ENCODE measurements at places on chromosomes 11 and 22.
A peak's percentile ranks its signal among the peaks of the same experiment; 100 is the strongest.

DNA sequence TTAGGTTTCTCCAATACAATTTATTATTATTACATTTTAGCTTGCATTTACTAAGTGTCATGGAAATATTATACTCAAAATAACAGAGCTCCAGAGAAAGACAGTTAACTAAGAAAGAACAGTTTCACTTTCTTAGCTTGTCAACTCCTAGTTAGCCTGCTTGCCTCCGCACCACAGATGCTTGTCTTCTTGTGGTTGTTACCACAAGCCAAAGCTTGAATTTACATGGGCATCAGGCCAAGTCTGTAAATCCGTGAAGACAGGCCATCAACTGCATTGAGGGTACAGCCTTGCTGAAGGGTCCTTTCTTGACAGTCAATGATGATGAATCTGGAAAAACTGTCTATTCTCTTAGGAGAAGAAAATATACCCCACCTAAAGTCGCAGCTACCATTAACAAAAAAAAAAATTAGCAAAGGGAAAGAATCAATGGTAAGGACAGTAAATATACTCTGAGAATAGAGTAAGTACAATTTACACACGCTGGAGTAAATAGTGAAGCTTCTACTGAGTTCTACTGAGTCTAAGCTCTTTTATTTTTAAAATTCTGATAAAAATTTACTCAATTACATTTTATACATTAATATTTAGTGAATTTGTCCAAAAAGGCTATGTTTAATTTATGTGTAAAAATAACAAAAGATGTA, 15.6 kb upstream of the DENND5A start:
- no peak for DNase-seq

DNA sequence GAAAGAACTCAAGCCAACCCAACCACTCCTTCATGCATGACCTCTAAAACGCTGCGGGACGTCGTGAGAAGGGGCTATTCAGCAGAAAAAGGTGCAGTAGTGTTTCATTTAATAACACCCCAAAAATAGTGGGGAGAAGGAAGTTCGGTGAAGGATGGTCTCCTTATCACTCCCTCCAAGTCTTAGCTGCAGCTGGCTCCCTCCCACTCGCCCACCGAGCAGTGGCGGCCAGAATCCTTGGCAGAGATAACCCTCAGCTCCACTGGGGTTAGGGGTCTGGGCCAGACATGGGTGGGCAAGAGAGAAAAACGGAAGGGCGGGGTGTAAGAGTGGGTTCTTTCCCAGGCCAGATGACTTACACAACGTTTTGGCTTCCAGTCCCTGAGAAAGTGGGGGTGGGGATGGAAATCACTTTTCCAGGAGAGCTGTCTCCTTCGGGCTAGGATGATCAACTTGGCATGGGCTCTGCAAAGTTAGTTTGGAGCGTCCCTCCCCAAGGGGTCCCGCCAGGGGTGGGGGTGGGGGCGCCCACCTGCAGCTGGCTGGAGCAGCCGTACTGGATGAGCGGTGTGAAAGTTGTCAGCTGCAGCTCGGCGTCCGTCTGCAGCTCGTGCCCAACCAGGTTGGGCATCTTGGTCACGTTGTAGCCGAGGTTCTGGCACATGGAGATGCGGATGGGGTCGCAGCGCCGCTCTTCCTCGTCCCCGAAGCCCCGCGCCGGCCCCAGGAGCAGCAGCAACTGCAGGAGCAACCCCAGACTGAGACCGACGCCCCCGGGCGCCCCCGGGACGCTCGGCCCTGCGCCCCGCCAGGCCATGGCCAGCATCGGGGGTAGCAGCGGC, 705 bp downstream of the FZD4 start:
- DNase-seq = no peak

GRCh38 chr11:29538339-29539036, 478.3 kb downstream of the KCNA4 start:
- DNase-seq = no peak

- DNase-seq = peak; percentile 70
Observed at GRCh38 chr11:92048415-92048814, 176.2 kb upstream of the FAT3 start.

DNA sequence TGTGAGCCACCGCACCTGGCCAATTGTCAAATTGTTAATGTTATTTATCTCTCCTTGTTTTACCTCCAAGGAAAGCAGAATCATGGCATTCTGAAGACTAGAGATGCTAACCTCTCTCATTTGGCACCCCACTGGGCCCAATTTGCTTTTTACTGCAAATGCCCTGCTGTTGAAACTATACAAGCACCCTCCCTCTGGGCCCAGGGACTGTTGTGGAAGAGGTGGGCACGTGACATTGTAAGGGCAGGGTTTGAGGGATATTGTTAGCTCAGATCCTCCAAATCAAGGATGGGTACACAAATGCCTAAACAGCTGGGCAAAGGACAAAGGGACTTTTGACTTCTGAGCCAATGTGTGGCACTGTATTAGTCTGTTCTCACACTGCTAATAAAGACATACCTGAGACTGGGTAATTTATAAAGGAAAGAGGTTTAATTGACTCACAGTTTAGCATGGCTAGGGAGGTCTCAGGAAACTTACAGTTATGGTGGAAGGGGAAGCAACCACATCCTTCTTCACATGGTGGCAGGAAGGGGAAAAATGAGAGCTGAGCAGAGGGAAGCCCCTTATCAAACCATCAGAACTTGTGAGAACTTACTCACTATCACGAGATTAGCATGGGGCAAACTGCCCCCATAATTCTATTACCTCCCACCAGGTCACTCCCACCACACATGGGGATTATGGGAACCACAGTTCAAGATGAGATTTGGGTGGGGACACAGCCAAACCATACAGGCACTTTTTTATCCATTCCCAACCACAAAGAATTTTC, 6.5 kb upstream of the ALDH3B2 start:
- no peak for DNase-seq

DNA sequence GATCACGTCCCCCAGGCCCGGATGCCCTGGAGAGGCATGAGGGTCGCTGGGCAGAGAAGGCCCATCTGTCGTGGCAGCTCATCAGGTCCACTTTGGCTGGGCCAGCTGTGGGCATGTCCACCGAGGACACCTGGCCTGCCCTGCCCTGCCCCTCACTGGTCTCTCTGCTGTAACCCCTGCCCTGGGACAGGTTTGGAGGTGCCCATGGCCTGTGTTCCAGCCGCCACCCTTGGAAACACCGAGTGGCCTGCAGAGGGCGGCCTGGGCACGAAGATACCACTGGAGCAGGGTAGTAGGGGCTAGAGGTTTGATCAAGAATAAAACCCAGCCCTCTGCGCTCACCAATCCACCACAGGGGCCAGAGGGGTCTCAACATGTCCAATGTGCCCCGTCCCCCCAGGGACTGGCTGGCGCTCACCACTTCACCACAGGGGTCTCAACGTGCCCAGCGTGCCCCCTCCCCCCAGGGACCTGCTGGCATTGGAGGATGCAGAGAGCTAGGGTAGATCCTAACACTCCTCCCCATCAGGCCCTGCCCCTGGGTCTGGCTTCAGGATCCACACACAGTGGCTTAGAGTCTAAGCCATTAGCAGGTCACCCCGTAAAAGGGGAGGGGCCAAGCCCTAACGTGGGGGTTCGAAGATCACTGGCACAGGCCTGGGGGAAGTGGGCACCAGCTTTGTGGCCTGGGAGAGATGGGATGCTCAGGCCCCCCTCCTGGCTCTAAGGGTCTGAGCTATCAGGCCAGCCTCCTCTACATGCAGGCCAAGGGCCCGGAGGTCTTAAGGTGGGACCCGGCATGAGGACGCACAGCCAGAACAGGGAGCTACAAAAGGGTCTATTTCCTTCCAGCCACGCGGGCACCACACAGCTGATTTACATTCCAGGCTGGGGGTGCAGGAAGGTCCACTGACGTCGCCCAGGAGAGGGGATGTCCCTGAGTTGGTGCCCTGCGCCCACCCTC, 1.3 kb upstream of the HDAC10 start:
- DNase-seq = peak; percentile 26

- DNase-seq = no peak
Observed at GRCh38 chr11:73521621-73522020, 76.3 kb downstream of the FAM168A start.

DNA sequence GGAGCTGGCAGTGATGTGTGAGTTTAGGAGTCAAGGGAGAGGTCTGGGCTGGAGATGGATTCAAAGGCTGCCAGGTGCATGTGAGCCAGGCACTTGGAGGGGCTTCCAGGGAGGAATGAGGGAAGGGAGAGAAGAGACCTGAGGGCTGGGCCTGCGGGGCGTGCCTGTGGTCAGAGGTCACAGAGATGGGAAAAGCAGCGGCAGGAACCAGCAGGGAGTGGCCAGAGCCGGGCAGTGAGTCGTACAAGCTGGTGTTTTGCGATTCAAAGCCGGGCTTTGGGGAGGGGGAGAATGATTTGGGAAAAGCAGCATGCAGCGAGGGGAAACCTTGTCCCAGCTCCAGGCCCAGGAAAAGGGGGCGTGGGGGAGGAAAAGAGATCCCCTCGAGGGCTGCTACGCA, 96.9 kb upstream of the RTL6 start:
- DNase-seq = no peak

DNA sequence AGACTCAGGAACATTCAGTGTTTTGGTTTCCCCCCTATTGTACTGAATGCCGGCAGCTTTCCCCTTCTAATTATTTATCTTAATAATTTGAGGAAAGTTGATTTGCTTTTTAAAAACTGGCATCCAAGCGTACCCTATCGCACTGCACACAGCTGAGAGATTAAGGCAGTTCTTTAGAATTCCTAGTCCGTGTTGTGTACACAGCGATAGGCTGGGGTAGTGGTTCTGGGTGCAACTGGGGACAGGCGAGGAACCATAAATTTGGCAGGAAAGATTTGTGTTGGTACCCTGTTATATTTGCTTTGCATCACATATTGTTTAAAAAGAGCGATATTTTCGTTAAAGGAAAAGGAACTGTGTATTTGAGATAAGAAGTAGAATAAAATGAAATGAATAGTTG, 39.2 kb downstream of the PTPRJ start:
- no peak for DNase-seq

DNA sequence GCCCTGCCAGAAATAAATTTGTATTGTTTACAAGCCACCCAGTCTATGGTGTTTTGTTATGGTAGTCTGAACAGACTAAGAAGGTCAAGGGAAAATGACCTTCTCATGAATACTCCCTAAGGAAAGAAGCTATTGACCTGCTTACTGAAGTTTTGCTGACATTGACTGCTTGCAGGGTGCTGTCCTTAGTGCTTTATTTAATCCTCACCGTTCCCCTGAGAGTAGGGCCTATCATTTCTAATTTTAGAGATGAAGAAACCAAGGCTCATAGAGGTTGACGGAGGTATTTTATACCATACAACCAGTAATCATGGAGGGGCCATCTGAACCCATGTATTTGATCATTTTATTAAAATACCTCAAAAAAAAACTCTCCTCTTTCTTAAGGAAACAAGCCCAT, 66.7 kb upstream of the INCENP start:
- no peak for DNase-seq

GRCh38 chr22:46022881-46023512, 46.0 kb upstream of the WNT7B start:
- no peak for DNase-seq

DNA sequence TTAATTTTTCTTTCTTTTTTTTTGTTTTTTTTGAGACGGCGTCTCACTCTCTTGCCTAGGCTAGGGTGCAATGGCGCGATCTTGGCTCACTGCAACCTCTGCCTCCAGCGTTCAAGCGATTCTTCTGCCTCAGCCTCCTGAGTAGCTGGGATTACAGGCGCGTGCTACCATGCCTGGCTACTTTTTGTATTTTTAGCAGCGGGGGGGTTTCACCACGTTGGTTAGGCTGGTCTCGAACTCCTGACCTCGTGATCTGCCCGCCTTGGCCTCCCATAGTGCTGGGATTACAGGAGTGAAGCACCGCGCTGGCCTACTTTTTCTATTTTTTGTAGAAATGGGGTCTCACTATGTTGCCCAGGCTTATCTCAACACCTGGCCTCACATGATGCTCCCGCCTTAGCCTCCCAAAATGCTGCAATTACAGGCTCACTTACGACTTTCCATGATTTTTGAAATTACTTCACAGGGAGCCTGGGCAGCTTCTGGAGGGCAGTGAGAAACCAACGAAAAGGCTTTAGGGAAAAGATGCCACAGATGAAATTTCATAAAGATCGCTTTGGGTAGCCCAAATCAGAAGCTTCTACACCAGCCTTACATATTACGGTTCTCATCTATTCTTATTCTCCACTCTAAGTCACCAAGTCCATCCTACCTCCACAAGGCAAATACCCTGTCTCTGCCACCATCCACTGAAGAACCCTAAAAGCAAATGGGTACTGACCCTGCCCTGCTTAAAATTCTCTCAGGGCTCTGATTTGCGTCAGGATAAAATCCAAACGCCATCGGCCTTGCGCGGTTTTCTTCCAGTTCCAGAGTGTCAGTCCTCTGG, 866 bp upstream of the RRM1 start:
- no peak for DNase-seq

DNA sequence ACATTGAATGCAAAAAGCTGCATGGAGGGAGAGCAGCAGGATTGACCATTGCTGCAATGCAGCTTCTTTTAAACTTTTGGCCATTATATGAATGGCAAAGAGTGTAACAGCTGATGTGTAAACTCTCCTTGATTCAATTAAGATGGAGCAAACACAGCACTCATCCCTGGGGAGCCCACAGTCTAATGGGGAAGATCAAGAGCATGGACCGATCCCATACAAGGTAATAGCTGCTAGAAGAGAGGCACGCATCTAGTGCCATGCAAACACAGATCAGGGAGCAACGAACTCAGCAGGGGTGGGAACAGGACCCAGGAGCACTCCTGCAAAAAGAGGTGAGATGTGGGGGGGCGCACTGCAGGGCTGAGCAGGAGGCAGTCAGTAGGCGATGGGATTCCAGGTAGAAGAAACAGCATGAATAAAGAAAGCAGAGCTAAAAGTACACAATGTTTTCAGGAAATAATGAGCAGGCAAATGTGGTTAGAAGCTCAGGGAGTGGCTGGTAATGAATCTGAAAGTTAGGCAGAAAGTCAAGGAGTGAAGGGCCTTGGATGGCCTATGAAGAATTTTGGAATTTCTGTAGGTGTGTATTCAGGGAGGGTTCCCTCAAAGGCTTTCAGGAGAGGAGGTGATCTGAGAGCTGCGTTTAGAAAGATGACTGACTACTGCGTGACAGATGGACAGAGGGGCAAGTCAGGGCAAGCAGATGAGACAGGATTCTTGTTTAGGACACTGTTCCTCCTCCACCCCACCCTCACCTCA, 17.2 kb upstream of the BMAL1 start:
- no peak for DNase-seq

Measured in NCI-H226 (cell line).